H7 (cell line): ENCODE measurements at places on chromosomes 7 and 10. TPM values are rescaled to one million over a fixed set of nuclear protein-coding genes. Genes with fewer than 3 reads are reported as not detected.

DNA sequence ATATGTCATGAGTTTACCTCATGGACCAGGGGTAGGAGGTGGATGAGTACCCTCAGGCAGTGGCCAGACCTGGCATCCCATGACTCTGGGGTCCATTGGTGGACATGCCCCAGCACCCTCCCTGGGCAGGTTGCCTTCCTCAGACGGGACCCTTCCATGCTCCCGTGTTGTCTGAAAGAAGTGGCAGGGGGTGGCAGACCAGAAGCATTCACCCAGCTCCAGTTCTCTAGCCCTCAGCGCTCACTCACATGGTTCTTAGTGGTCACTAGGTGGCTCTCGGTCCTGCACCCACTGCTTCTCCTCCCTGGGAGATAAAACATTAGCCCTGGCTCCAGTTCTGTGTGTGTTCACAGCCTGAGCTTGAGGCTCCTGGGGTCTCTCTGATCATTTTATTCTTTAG is 6.0 kb downstream of the RBP3 start:
- no peak for DNase-seq

GRCh38 chr7:15972862-15973275 is 286.4 kb upstream of the MEOX2 start:
- DNase-seq, result no peak

DNA sequence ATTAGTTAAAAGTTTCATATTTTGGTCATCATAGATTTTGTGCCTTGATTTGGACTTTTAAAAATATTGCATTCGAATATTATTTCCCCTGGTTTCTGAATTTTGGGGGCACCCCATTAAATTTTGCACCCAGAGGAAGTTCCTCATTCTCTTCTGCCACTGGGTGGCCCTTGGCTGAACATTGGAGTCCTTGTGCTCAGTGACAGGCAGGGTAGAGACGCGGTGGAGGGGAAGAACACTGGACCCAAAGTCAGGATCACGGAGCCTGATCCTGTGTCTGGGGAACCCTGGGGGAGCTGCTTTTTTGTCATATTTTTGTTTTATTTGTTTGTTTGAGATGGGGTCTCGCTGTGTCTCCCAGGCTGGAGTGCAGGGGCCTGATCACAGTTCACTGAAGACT is 74.7 kb downstream of the MKI67 start:
- DNase-seq, result no peak

- peak; percentile 63 for DNase-seq
These were observed 1.2 kb upstream of the HOXA2 start for GRCh38 chr7:27103489-27104226.

DNA sequence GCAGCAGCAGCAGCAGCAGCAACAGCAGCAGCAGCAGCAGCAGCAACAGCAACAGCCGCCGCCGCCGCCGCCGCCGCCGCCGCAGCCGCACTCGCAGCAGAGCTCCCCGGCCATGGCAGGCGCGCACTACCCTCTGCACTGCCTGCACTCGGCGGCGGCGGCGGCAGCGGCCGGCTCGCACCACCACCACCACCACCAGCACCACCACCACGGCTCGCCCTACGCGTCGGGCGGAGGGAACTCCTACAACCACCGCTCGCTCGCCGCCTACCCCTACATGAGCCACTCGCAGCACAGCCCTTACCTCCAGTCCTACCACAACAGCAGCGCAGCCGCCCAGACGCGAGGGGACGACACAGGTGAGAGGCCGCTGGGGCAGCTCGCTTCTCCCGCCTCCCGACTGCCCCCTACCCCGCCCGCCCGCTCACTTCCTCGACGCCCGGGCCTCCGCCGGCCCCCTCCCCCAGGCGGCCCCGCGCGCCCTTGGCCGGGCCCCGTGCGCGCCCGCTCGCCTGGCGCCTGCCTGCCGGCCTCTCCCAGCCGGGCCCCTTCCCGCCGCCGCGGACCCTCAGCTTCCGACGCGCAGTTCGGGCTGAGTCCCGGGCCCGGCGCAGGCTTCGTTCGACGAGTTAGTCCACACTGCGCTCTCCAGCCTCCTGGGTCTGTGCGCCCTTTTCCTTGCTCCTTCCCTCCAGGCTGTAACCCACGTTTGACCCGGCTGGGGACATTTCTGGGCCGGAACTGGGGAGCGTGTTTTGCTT is 882 bp downstream of the DLX6 start:
- DNase-seq, result peak; percentile 91

- DNase-seq, result no peak
These were observed 92.2 kb upstream of the ZPBP start for GRCh38 chr7:50185208-50185607.

DNA sequence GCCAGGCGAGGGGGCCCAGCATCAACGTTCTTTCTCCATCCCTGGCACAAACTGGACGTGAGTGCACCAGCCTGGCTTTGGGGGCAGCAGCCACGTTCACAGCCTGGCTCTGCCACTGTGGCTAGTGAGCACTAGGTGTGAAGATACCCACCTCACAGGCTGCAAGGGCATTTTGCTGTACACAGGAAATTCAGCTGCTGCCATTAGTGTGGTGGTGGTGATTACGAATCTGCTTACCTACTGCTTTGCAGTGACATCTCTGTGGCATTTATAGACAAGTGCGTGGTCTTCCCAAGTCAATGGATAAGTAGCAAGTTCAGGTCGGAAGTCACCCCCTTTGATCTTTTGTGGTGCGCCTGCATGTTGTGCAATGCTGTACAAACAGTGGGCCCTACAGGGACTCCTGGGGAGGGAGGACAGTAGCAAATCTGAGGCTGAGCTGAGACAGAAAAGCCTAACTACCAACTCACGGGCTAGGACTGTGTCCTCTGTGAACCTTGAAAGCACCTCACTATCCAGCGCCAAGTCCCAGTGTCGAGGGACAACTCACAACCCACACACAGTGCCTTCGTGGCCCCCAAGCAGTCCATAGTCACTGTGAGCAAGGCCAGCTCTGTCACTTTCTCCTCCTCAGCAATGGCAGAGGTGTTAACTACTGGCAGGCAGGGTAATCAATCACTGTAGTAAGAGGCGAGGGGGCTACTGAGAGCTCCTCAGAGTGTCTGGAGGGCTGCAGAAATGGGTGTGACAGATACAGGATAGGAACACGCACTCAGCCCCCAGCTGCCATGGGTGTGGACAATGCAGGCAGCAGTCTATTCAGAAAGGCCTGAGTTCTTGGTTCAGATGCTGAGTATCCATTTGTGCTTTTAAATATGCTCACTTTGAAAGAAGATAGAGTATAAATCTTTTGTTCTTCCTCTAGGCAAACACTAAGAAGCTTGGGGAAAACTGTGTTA is 17.0 kb upstream of the MMP21 start:
- no peak for DNase-seq

GRCh38 chr10:55220975-55221374 is 419.9 kb upstream of the PCDH15 start:
- no peak for DNase-seq

DNA sequence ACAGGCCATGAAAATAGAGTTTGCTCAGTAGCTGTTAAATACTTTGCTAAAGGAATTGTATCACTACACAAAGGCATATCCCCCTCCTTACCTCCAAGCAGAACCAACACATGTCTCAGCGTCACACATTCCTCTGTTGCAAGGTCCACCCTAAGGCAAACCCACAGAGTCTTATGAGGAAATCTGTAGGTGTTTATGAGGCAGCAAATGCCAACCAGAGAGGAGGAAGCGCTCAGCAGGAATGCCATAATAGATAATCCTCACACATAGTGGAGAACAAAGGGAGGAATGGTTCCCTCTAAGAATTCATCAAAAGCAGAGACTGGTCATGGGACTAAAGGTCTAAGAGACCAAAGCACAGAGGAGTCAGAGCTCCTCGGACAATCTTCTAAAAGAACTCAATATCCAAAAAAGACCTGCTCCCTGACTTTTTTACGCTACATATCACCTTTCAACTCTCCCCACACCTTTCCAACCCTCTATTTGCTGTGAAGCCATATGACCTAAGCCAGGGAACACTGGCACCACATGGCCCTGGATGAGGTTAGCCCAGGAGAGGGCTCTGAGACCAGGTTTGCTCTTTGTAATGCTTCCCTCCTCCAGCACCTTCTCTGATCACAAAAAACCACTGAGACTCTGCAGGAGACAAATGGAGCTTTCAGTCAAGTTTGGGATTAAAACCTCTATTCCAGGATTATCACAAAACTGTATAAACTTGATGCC is 7.3 kb downstream of the SLC25A13 start:
- DNase-seq, result no peak

- DNase-seq, result peak; percentile 86
These were observed 8.8 kb downstream of the PSD start for GRCh38 chr10:102409604-102410428.

GRCh38 chr10:128147064-128147463 is 20.8 kb upstream of the MKI67 start:
- DNase-seq, result no peak

GRCh38 chr7:99325001-99325493 is 651 bp upstream of the ARPC1A start:
- DNase-seq, result no peak

DNA sequence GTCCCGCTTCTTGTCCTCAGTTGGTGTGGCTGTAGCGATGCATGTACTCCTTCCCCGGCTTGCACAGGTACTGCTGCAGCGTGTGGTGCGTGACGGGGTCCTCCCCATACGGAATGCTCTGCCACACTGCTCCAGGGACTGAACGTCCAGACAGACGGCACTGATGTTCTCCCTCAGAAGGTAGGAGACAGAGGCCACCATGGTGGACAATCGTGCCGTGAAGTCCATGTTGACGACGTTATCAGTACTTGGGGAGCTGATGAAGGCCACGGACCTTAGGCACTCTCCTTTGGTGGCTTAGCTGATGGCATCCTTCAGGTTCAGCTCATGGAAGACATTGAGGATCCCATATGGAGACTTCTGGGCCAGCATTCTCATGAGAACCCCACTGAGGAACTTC is 37.4 kb downstream of the AGAP6 start:
- no peak for DNase-seq

DNA sequence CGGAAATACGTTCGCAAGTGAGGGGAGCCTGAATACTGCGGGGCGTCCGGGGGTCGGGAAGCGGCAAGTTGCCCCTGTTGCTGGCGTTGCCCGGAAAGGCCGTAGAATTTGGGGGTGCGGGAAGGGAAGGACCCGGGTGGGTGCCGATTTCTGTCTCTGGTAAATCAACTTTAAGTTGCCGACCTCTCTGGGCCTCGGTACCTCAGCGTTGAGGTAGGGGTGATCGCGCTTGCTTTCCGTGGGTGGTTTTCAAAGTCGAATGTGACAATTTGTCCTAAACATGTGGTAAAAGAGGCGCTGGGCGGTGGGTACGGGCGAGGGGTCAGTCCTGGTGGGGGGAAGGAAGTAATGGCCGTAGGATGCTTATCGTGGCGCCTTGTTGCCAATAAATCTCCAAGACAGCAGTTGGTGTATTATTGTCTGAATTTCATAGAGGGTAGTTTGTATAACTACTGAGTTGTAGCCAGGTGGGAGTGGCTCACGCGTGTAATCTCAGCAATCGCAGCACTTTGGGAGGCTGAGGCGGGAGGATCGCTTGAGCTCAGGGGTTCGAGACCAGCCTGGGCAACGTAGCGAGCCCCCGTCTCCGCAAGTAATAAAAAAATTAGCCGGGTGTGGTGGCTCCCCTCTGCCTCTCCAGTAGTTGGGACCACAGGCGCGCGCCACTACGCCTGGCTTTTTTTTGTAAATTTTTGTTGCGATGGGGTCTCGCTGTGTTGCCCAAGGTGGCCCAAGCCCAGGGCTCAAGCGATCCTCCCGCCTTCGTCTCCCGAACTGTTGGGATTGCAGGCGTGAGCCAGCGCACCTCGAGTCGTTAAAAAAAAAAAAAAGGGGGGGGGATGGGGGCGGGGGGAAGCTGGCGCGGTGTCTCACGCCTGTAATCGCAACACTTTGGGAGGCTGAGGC is 644 bp downstream of the BUD23 start:
- peak; percentile 62 for DNase-seq

GRCh38 chr10:87991946-87992345 is 128.5 kb downstream of the PTEN start:
- no peak for DNase-seq

DNA sequence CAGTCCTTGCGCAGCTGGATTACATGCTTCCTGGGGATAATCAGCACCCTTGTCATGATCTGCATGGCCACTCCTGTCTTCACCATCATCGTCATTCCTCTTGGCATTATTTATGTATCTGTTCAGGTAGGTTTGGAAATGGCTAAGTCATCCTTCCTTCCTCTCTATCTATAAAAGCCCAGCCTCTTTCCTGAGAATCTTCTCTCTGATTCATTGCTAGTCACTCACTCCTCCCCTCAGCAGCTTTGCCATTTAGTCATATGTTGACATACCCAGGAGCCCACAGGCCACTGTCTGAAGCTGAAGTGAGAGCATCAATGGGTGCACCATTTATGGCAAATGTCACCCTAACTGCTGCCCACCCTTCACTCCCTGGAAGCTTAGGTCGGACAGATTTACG is 52.0 kb downstream of the ABCC2 start:
- DNase-seq, result no peak

- DNase-seq, result peak; percentile 2
These were observed 190.1 kb upstream of the SLC26A5 start for GRCh38 chr7:103636153-103636552.

The EPO gene
- total RNA-seq, result 0.15 TPM in 1 of 2 replicates, not detected in the other

The PDE6C gene
- total RNA-seq, result not detected in 2 replicates

The SVOPL gene
- total RNA-seq, result 0.33 and 2.3 TPM in 2 replicates

The LRRC17 gene
- 1.0 TPM in 2 replicates for total RNA-seq

The EN2 gene
- total RNA-seq, result 0.04 TPM in 1 of 2 replicates, not detected in the other

The CDNF gene
- 0.28 and 2.8 TPM in 2 replicates for total RNA-seq

The OR6V1 gene
- total RNA-seq, result not detected in 2 replicates
